ENCODE measurements at places on chromosomes 5 and 9.
A peak's percentile ranks its signal among the peaks of the same experiment; 100 is the strongest.

GRCh38 chr5:149599375-149599774 lies 18.1 kb downstream of the ARHGEF37 start:
- DNase-seq: no peak

DNA sequence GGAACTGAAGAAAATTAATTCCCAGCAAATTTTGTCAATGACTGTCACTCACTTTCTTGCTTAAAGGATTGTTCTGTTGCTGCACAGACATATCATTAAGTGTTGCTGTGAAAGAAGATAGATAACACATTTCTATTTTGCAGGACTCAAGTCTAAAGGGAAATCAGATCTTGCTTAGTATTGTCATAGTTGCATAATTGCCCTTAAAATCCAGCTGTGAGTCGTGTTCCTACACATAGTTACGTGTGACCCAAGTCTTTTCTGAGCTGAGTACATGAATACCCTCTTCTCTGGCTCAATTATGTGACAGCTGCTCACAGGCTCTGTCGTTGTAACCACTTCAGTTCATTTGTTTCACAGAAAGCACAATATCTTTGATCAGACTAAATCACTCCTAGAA lies 390.8 kb downstream of the DTWD2 start:
- DNase-seq: no peak

- DNase-seq: no peak
Observed at GRCh38 chr5:121285801-121286521, 565.7 kb upstream of the FTMT start.

DNA sequence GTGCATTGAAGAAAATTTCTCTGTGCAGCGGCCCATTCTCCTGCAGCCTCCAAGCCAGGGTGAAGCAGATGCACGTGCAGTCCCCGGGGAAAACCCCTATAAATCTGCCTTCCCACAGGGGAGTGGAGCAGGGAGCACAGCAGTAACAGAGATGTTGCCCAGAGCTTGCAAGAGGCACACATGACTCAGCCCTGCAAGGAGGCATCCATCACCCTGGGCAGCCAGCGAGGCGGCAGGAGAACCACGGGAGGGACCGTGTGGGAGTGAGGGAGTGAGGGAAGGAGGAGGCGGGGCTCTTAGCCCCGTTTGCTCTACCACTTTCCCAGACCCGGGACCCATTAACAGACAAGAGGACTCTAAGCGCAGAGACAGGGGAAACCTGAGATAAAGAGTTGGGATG lies 96.2 kb upstream of the ARAP3 start:
- DNase-seq: peak; percentile 39

GRCh38 chr9:114003351-114003750 lies 74.7 kb downstream of the AMBP start:
- no peak for DNase-seq

DNA sequence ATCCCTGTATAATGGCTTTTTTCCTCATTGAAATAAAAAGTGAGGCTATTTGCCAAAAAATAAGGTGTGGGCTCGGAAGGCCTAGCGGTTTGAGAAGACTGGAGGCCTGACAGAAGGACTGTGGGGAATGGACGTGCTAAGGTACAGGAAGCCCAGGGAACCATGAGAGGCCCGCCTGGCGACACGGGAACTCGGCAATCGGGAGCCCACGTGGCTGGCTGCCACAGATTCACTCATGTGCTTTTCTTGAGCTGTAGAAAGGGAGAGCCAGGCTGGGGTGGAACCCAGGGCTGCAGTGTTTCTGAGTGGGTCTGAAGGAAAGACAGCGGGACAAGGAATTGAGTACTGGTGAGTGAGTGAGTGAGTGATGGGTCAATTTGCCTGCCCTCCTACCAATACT lies 11.9 kb upstream of the DDX41 start:
- DNase-seq: no peak

DNA sequence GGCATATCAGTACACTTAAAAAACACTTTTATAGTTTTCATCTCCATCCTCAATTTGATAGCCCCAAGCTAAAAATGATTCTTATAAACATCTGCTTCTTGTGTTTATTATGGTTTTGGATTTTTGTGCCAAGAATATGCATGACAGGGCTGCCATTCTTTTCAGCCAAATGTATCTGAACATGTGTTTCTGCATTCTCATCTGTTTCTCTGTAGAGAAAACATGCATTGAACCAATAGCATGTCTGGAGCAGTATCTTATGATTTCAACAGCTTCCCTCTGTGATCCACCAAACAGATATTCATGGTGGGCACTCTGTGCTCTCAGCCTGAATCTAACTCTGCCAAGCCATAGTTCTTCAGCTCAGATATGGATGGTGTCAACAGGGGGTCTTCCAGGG lies 99.3 kb upstream of the ERCC6L2 start:
- no peak for DNase-seq

GRCh38 chr9:137029058-137029936 lies 1.3 kb upstream of the ABCA2 start:
- DNase-seq: peak; percentile 86

GRCh38 chr9:116543731-116544400 lies 143.2 kb upstream of the TRIM32 start:
- peak; percentile 69 for DNase-seq

- no peak for DNase-seq
Observed at GRCh38 chr9:122848256-122848943, 20.0 kb upstream of the PDCL start.

DNA sequence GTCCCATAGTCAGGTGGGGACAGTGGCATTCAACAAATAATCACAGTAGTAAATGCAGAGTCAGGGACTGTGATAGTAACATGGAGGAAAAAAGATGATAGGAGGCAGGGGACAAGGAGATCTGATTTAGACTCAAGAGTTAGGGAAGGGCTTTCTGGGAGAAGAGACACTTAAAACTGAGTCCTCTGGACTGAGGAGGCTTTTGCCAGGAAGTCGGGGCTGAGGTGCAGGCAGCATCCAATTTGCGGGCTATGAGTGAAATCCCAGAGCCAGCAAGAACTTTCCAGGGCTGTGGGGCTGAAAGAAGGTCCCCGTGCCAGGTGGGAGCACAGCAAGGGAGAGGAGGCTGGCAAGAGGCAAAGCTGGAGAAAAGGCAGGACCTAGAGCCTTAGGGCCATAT lies 124.1 kb downstream of the KIF4B start:
- DNase-seq: no peak

DNA sequence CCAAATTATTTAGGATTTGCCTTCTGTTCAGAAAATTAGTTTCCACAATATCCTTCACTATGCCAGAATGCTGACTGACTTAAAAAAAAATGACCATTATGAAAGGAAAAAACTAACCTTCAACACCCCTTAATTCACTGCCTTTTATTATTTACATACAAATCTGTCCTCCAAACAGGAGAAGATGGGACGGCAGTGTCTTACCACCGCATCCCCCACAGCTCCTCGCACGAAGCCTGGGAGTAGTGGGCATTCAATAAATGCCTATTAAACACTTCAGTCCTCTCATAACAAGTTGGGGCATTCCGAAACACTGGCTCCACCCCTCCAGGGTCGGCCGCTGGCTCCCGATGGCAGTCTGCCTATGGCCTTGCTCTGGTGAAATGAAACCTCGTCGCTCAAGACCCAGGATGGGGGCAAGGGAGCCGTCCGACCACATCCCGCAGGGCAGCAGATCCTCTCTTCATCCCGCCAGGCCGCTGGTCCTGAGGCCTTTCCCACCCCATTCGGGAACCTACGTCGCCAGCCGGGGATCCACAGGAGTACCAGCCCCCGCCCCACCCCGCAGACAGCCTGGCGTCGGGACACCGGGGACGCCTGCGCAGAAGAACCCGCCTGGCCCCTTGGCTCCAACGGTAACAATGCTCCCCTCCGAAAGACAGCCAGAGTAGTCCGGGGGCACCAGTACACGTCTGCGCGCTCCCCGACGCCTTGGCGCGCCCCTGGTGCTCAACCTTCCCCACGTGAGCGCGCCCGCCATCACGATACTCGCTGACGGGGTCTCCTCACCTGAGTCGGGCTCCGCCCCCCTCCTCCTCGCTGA lies 613 bp downstream of the ZBTB5 start:
- DNase-seq: peak; percentile 86

DNA sequence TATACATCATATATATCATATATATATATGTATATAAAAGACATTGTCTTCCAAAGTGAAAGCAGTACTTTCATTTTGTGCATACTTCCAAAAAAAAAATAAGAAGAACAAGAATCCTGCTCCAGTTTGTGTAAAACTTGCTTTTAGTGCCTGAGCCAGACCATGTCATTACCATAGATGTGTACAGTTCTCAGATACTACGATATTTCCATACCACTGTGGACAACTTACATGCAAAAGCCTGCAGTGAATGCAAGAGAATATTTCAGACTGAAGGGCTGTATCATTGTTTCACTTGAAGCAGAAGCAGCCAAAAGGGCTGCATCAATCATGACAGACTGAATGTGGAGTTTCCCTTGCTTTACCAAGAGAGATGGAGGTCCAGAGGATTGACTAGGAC lies 72.6 kb upstream of the CYLC2 start:
- no peak for DNase-seq

GRCh38 chr5:112237456-112237855 lies 181.6 kb downstream of the EPB41L4A start:
- DNase-seq: no peak

GRCh38 chr9:116298878-116299391 lies 145.3 kb downstream of the PAPPA start:
- DNase-seq: no peak

DNA sequence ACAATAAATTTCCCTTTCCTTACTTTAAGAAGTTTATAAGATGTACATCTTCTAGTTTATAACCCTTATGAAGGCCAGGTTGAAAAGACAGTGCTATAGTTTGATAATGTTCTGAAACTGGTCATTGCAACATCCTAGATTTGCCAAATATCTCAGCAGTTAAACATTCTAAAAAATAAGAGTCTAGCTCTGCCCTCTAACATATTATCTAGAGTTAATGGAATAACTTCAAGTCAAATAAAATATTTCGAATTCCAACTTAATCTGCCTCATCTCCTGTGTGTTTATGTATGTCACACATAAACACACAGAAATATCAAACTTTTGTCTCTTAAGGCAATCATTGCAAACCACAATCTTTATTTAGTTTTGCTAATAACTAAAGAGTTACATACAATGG lies 796.6 kb downstream of the TLE1 start:
- DNase-seq: no peak

- DNase-seq: no peak
Observed at GRCh38 chr5:135031813-135032694, 2.0 kb downstream of the PITX1 start.

DNA sequence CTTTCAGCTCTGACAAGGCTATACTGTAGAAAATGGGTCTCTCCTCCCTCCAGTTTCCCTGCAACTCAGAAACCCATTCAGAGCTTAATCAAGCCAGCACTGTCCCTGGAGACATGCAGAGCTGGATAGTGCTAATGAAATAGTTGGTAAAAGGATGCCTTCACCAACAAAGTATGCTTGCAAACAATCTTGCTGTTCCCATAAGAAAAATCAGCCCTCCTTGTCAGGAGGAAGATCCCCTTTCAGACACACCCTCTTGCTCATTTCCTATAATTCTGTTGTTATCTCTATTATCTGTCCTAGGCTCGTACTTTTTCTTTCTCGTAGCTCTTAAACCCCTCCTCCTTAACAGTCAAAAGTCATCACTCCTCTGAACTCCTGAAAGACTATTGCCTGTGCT lies 9.9 kb upstream of the OSMR start:
- DNase-seq: no peak

- no peak for DNase-seq
Observed at GRCh38 chr9:129282731-129283211, 104.7 kb upstream of the IER5L start.

DNA sequence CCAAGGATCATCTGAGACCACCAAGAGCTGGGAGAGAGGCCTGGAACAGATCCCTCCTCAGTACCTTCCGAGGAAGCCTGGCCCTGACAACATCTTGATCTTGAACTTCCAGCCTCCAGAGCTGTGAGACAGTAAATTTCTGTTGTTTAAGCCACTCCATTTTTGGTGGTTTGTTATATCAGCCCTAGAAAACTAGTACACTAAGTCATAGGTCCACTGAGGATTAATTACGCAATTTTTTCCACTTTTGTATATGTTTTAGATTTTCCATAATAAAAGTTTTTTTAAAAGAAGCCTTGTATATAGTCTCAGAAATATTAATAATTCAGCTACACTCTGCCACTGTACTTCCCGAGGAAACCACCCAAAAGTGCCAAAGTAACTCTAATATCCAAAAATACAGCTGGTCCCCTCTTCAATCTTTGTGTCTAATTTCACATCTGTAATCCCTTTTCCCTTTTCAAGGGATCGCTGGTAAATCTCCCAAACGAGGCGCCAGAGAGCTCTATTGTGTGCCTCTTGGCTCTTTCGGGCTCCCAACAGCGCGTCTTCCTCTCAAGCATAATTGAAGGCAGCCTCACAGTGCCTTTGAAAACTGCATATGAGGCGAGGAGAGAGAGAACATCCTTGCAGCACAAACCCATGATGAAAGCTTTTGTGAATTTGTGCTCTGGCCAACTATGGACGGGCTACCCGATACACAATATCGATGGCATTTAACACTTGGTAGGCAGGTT lies 32.7 kb downstream of the PRUNE2 start:
- no peak for DNase-seq

- peak; percentile 76 for DNase-seq
Observed at GRCh38 chr9:128420651-128421481, at the start of gene CERCAM. Gene CERCAM, plus strand, starts transcription at chr9:128420857. Its CDS starts 21 bp downstream, at chr9:128420878.

GRCh38 chr5:132963171-132964104 lies at the start of gene AFF4:
Gene AFF4, minus strand, starts transcription at chr5:132963634. Its CDS starts 26,445 bp downstream, at chr5:132937189.
- DNase-seq: peak; percentile 98

DNA sequence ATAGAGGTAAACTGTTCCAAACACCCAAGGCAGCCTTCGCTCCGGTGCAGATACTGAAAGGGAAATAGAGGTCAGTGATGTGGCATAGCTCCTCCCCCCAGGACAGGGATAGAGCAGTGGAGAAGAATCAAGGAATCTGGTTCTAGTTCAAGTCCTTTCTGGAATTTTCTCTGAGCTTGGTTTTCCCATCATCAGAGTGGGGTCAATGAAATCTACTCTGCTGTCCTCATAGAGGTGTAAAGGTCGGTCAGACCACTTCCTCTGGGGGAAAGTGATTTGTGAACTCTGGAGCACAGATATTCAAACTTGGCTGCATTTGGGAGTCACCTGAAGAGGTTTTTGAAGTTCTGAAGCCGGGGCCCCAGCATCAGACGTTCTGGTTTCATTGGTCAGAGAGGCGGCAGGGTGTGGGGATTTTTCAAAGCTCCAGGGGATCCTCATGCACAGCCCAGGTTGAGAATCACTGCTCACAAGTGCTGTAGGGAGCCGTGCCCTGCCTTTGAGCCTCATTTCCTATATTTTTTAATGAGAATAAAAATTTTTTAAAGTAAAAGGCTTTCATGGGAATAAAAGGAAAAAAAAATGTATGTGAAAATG lies 105.7 kb upstream of the RAD23B start:
- DNase-seq: no peak

DNA sequence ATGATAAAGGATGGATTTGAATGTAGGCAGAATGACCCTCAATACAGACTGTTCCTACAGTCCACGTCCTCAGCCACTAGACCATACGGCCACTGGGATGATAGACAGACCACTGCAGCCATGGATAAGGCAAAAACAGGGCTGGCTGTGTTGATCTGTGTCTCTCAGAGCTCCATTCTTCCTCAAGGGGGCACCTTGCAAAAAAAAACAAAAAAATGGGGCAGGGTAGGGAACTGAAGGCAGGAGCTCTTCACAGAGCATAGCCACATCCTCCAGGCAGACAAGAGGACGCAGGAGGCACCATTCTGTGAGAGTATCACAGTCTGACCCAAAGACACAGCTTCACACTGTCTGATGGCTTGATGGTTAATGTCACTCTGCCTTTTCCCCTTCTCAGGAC lies 61.2 kb upstream of the GABRP start:
- DNase-seq: no peak
